Subcutaneous adipose tissue (tissue), 4 donors: ENCODE measurements at places on chromosomes 4 and X. TPM values are rescaled to one million over a fixed set of nuclear protein-coding genes. Genes with fewer than 3 reads are reported as not detected.

The SNCA gene
- total RNA-seq = 26.2 TPM

The CHRNA9 gene
- not detected for total RNA-seq

The LIMCH1 gene
- total RNA-seq = 25.8 TPM

The MAGEA1 gene
- total RNA-seq = not detected

The BMP2K gene
- total RNA-seq = 61.0 TPM

The ELOVL6 gene
- 10.7 TPM for total RNA-seq

The YIPF6 gene
- 31.5 TPM for total RNA-seq

The AFM gene
- total RNA-seq = not detected

The BEX2 gene
- total RNA-seq = 1.3 TPM

The UNC5C gene
- total RNA-seq = 0.57 TPM

The PPARGC1A gene
- total RNA-seq = 15.3 TPM
